ENCODE measurements at places on chromosomes 3 and 15.

GRCh38 chr3:53478921-53479664 lies 15.3 kb upstream of the CACNA1D start:
- DNase-seq: peak; percentile 78

- DNase-seq: no peak
Measured at GRCh38 chr15:41891946-41892345, 1.9 kb downstream of the SPTBN5 start.

GRCh38 chr15:41401904-41402267 lies 410 bp downstream of the NDUFAF1 start:
- no peak for DNase-seq

DNA sequence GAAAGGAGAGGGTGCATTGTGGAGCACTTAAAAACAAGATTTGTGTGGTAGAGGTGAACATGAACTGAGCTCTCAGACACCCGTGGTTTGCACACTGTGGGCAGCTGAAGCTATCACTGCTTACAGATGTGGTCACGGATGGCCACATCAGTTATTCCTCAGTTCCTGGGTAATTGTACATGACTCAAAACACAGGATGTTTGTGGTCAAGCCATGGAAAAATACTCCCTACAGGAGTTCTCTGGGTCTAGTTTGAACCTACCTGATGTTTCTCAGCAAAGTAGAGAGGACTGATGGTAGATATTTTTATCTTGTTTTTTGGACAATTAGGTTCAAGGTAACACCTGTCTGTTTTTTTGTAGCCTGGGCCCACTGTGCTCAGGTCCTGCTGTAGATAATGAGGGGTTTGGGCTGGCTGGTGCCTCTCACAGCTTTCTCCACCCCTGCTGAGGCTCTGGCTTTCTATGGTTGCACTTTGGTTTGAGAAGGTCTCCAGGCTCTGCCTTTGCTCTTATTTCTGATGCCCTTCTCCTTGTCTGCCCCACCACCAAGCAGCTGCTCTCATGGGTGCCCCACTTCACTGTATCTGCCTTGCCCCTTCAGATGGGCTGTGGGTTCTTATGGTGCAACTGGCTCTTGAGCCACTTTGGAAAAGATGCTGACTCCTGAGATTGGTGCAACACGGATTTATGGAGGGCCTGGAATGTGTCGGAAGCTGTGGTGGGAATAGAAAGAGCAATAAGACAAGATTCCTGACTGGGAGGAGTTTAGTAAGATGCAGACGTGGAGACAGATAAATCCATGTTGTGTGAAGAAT lies 40.1 kb downstream of the CDCP1 start:
- DNase-seq: no peak

DNA sequence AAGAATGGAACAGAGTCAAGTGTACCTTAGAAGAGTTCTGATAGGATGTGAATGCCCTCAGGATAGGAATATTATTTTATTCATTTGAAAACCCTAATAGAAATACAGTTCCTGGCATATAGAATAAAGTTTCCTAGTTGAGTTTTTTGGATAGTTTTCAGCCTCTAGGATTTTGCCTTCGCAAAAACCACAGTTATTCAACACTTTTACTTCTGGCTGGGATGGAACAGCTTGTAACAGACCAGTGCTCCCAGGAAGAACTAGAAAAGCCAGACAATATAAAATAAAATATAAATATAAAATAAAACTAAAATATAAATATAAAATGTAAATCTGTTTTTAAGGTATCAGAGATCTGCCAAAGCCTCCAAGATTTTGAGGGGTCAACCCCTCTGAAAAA lies 27.5 kb upstream of the RARB start:
- DNase-seq: no peak

GRCh38 chr3:87398168-87398801 lies 121.9 kb upstream of the POU1F1 start:
- DNase-seq: no peak

- no peak for DNase-seq
Measured at GRCh38 chr3:60636846-60637245, 614.4 kb downstream of the FHIT start.

DNA sequence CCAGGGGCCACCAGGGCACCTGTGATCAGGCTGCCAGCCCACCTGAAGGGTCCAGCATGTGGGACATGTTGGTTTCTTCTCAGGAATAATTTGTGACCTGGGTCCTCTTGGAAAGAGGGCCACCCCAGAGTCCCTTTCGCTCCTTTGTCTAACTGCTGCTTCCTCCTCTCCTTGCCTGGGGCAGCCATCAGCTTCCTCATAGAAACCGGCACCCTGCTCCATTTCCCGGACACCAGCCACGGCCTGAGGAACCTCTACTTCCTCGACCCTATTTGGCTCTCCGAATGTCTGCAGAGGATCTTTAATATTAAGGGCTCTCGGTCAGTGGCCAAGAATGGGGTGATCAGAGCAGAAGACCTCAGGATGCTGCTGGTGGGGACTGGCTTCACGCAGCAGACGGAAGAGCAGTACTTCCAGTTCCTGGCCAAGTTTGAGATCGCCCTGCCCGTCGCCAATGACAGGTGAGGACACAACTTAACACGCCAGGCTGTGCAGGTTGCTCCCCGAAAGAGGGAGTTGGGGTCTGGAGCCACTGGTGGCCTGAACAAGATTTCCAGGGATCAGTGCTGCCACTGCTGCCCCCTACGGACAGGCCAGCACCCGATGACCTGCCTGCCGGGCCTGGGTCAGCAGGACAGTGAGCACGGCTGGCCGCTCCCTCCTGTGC lies 109.7 kb downstream of the LRRK1 start:
- peak; percentile 35 for DNase-seq

GRCh38 chr15:43440721-43441281 lies 52.2 kb downstream of the TP53BP1 start:
- DNase-seq: peak; percentile 54

DNA sequence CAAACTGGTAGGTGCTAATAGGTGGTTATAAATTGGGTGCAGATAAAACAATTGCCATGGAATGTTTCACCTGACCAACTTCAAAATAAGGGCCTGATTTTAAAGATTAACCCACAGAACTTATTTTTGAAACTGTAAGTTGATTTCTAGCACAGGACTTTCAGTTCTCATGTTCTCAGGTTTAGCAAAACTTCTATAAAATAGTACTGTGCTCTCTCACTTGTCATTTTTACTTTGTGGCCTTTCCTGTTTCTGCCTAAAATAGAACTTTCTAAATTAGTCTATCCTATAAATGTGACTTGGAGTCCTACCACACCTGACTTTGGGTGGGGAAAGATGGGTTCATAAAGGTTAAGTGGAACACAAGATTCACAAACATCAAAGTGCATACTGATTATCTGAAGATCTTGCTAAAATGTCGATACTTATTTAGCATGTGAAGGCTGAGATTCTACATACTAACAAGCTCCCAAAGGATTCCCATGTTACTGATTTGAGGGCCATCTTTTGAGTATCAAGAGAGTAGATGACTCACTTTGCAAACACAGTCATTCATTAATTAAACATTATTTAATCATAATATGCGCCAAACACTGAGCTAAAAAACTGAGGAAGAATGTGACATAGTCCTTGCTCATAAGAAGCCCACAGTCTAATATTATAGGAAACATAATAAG lies 38.6 kb downstream of the BTLA start:
- no peak for DNase-seq

DNA sequence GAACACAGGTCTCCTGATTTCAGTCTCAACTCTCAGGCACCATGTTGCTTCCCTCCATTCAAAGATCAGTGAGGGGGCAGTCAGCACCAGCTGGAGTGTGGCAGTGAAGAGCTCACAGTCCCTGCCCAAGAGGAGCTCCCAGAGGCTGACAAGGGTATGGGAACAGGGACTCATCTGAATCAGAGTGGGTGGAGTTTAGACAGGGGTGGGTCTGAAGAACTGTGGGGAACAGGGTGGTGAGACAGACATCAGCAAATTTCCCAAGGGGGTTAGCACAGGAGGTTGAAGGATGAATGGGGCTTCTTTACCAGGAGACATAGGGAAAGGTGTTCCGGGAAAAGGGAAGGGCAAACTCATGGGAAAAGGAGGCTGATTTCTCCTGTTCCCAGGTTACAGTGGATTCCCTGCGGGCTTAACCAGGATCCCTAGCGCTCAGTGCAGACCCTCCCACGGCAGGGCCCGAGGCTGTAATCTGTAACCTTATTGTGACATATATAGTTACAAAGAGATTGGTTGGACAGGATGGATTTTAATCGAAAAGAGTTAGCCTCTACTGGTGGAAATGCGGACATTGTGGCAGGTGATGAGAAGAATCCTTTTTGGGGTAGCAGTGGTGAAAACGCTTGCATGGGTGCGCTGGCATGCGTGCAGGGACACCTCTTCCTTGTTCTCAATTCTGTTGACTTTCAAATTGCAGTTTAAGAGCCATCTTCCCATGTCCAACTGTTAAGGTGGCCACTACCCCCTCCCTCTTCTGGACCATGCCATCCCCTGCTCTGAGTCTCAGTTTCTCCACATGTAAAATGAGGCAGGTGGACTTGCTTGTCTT lies 160.3 kb downstream of the SMAD6 start:
- peak; percentile 18 for DNase-seq

GRCh38 chr3:46466871-46467403 lies 2.2 kb upstream of the LTF start:
- peak; percentile 35 for DNase-seq

DNA sequence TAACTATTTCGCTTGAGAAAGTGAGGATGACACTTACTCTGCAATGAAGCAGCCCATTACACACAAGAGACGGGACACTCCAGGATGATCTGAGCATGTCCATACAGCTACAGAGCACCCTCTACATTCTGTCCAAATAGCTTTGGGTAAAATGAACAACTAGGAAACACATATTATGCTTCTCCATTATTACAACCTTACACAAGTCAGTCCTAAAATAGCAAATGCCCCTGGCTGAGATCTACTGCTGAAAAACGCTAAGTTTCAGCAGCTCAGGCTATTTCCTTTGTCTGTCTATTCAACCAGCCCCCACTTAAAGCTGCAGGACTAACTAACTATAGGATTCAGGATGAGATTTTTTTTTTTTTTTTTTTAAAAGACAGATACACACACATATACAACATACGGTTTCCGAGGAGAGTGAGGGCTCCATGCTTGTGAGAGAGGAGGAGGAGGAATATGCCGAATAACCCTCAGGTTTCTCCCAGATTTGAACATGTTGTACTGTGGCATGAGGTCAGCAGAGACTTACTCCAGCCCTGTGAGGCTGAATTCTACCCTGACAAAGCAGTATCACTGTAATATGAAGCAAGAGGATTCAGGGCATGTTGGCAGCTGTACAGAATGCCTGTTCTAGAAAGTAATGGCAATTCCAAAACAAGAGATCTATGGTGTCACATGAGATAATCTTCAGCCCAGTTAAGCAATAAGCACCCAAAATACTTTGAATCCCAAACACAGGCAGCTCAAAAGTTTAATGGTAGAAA lies 117.3 kb upstream of the PLXND1 start:
- peak; percentile 78 for DNase-seq

DNA sequence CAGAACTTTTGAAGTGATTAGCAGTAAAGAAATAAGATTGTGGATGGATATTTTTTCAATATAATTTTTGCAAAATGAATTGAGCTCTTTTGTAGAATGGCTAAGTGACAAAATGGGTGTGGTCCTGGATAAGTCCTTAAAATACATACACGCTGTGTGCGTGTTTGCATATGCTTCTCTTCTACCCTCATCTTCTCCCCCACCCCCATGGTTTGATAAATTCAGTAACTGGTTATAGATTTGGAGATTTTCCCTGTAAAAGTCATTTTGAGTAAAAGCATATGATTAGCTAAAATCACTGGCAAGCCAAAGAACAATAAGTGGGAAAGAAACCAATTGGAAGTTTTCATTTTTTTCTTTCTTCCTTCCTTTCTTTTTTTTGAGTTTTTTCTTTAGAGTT lies 453.9 kb upstream of the MDFIC2 start:
- no peak for DNase-seq

DNA sequence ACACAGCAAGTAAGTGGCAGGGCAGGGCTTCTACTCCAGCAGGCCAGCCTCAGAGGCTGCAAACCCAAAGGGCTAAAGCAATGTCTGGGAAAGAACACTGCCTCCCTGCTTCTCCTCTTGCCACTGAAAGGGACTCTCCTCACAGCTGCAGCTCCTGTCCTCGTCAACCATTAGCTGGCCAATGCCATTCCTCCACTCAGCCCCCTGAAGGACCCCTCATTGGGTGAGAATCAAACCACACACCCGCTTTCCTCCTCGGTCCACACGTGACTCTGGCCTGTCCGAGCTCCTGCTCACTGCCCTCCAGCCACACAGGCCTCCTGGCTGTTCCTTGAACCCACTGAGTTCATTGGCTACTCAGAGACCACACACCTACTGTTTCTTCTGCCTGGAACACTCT lies 253.7 kb upstream of the TLE3 start:
- DNase-seq: no peak

DNA sequence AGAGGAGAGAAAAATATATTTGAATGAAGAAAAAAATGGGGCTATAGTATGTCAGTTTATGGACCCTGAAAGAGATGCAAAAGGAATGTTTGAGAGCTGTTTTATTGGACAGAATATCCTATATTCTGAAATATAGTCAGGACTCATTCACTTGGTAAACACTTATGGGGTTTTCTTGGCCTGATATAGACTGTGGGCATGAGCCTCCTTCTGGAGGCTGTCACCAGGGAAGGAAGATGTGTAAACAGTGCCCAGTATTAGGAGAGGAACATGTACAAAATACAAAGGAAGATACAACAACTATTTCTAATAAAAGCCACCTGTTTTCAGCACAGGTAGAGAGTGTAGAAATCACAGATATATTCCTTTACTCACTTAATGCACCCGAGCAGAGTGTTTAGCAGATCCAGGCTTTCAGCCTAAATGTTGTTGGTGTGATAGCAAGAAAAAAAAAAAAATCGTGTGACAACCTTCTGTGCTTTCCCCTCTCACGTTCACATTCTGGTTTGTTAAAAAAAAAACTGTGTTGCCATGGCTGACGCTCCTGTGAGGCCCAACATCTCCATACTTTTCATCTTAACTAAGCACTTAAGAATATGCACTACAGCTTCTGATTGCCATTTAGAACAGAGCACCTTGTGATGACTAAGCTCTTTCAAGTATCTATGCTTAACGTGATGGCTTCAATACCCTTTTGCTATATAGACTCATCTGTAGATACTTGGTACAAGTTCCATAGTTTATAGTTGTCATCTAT lies 134.1 kb downstream of the MBNL1 start:
- DNase-seq: no peak

DNA sequence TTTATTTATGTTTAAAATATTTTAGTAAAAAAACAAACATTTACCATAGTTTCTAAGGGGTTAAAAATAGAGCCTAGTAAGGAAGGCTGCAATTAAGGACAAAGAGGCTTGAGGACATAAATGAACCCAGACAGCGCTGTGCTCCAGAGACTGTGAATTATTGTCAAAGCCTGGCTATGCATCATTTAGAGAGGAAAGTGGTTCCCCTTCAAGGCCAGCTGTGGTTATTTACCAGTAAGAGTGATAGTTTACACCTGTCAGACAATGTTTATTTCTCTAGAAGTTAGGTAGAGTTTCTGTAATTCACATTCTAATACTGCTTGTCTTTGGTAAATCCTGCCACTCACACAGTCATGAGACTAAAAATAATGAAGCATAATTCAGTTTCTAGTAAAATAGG lies 32.4 kb upstream of the PIK3R4 start:
- no peak for DNase-seq

- peak; percentile 64 for DNase-seq
Measured at GRCh38 chr3:50226888-50227389, 9.1 kb upstream of the GNAI2 start.

- DNase-seq: no peak
Measured at GRCh38 chr3:122004991-122005565, 17.0 kb downstream of the ILDR1 start.
